Activated T-cell treated with anti-CD3 and anti-CD28 coated beads for 48 hours (primary cell): ENCODE measurements at places on chromosomes 3 and 15.

GRCh38 chr15:22253676-22254408 is 173.5 kb downstream of the OR4M2 start:
- DNase-seq, result no peak

DNA sequence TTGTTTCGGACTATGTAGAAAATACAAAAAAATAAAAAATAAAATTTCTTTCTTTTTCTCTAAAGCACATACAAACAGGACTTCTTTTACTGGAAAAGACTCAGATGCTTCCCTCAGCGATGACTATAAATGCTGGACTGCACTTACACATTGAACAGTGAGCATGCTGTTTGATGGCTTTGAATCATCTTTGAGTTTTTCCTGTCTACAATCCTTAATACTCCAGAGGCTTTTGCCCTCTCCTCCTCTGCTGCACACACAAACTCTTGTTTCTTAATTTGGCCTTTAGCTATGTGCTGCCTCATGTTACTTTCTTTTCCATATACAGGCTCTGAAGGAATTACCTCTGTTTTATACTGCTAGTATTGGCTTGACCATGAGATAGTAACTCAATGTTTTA is 575.1 kb downstream of the EPHA3 start:
- DNase-seq, result no peak

DNA sequence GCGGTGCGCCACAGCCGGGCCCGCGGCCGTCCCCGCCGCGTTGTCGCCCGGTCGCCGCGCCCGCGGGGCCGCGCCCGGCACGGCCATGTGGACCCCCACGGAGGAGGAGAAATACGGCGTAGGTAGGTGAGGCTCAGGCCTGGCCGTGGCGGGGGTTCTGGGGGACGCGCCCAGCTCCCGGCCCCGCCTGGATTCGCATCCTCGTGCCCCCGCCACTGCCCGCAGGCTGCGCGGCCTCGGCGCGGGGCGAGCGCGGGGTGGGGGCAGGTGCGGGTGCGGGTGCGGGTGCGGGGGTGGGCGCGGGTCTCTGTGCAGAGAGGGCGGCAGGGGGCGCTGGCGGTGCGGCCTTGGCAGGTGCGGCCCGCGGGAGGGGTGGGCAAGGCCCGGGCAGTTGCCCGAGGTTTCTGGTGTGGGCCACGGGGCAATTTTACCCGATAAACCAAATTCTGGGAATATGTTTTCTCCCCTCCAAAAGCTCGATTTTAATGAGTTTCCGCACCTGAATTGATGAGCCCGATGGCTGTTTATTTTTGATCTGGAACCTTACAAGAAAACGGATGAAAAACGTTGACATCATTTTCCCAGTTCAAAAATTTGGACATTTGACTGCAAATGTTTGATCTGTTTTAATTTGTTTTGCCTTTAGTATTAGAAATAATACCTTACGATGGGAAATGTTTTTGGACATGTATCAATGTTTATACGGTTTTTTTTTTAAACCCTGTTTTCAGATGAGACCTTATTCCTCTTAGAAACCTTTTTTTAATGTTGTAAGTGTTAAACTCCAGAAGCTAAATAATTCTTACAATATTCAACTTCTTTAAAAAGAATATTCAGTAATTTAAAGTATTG is 678 bp downstream of the DOCK3 start:
- DNase-seq, result peak; percentile 63

- DNase-seq, result no peak
These were observed 31.6 kb downstream of the TAMM41 start for GRCh38 chr3:11815111-11815510.

DNA sequence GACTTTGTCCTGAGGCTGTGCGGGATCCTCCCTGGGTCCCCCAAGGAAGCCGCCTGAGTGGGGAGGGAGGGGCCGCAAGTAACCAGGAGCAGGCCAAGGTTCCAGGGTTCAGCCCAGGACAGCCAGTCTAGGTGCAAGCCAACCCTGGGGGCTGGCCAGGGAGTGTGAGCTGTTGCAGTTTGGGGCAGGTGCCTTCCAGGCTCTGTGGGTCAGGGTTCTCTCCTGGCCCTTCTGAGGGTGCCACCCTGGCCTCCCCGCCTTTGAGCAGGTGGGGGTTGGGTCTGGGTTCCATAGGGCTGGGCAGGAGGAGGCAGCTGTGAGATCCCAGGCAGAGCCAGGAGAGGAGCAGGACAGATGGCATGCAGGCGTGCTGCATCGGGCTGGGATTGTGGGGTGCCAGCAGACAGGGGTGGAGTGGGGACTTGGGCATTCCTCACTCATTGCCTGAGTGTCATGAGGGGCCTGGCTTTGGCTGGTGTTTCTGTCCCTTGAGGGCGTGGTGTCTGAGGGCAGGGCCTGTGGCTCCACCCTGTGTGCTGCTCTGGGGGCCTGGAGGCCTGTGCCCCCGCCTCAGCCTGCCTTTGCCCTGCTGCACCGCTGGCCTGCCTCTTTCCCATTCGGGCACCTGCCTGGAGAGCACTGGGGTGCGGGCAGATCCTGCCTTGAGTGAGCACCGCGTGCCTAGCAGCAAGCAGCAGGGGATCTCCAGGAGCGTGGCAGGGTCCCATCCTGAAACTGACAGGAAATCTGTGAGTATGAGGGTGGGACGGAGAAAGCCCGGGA is 18.4 kb downstream of the KLF13 start:
- peak; percentile 49 for DNase-seq

DNA sequence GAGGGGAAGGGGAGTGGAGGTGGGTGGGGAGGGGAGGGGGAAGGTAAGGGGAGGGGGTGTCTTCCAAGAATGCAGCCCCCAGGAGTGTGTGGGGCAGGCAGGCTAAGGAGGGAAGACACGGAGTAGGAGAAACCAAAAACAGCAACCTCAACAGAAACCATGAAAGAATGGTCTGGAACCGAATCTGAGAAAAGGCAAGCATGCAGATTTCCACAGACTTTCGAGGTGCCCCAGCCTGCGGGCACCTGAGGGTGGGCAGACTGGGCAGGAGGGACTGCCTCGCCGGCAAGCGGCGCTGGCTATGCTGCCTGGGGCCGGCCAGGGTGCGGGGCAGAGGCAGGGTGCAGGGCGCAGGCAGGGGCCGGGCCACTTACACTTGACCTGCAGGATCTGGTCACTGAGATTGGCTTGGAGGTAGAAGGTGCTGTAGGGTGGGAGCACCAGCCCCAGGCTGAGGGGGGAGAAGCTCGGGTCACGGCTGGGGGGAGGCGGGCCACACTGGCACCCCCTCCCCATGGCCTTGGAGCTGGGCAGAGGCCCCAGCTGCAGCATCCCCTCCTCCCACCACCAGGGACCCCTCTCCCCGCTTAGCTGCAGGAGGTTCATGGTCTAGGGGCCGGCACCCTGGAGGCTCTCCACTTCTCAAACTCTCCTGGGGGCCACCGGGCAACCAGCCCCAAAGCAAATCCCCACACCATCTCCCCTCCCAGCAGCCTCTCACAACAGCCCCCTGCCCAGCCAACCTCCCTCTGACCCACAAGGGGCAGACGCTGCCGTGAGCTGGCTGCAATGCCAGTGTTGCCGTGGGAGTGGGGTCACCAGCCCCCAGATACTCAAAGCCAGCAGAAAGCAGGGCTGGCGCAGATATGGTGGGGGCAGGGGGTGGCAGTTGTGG is 15.3 kb upstream of the TMEM115 start:
- DNase-seq, result no peak

- DNase-seq, result no peak
These were observed 33.0 kb downstream of the KY start for GRCh38 chr3:134617608-134618477.

- no peak for DNase-seq
These were observed 214.8 kb downstream of the TBC1D2B start for GRCh38 chr15:77862651-77863104.

DNA sequence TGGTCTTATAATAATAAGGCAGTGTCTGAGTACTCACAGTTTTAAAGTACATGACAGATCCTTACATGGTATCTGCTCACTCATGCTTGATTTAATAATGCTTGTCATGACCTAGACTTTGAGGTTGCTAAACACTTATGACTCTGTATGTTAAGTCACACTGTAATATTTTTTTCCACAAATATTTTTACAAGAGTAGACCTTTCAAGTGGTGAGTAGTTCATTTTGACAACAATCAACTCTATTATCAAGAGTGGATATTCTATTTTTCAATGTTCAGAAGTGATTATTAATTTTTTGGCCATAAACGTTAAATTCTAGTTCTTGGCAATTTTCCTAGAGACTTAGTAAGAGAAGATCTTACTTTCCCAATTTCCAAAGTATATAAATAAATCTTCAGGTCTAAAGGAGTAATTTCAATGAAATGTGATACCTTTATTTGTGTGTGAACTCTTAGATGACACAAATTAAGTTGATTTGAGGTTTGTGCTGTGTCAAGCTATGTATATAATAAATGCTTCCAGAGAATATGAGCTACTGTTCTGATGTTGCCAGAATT is 104.5 kb downstream of the NLGN1 start:
- no peak for DNase-seq

DNA sequence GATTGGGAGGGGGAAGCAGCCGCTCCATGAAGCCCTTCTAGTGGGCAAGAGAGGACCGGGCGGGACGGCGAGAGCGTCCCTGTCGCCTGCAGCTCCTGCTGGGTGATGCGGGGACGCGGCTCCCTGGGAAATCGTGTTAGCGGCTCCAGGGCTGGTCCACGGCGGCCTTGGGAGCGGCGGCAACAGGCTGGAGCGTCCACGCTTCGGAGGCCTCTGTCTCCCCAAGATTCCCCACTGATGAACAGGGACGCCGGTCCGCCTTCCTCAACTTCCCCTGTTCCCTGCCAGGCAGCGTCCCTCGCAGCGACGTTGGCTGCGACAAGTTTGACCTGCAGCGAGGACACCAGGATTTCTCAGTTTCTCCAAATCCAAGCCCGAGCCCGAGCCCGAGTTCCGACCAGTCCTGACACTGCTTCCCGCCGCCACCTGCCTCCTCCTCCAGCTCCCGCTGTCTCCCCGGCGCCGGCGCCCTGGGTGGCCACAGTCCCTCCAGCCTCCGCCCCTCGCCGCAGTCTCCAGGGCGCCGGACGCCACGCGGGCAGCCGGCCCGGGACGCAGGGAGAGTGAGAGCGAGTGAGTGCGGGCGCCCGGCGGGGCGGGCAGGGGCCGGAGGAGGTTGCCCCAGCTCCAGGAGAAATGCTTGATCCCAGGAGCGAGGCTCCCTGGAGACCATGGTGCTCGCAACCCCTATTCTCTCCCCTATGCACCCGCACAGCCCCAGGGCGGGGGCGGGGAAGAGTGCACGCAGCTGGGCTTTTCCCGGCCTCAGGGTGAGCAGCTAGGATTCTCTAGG is 78.1 kb upstream of the RNF7 start:
- no peak for DNase-seq

DNA sequence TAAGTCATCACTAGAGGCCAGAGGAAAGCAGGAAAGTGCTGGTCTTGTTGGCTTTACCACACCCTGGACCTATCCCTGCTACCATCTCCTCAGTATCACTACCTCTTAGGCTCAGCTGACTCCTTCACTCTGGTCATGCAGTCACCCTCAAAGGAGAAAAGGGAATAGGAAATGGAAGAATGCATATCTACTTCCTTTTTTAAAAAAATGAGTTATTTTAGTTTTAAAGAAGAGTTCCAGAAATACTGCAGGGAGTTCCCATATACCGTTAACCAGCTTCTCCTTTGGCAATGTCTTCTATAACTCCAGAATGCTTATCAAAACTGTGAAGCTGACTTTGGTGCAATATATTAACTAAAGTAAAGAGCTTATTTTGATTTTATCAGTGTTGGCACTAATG is 688.6 kb downstream of the DIPK2A start:
- DNase-seq, result no peak

DNA sequence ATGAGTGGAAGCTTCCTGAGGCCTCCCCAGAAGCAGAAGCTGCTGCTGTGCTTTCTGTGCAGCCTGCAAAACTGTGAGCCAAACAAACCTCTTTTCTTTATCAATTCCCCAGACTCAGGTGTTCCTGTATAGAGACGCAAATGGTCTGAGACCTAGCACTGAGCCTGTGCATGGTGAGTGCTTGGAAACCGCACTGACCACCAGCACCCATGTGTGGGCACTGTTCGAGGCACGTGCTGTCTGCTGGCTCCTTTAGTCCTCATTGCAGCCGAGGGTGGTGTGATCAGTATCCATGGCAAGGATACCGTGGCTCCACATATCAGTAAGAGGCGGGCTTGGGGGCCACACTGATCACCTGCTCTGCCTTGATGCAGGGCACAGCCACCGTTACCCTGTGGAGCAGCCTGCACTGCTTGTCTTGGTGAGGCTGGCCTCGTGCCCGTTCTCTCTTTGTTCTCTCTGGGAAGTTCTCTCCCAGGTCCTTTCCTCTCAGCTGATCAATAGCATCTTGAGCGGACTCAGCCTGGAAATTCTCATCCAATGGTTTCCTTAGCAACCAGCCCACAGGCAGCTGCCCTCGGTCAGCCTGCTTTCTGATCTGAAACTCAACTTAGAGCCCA is 101.0 kb downstream of the PLXNA1 start:
- no peak for DNase-seq

DNA sequence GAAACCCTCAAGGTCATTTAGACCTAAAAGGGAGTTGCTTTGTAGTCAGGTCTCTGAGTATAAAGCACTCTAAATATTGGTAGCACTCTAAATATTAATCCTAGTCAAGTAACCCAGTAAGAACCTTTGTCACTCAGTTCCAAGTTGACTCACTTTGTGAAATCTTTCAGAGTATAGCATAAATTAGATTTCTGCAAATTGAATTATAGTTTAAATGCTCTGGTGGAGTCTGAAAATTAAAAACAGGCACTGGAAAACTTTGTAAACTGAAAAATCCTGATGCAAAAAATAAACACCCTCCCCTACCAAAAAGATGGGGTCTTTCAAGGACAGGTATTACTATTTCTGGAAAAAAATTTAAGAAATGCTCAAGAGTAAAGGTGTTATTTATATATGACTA is 196.3 kb upstream of the FEZF2 start:
- no peak for DNase-seq

DNA sequence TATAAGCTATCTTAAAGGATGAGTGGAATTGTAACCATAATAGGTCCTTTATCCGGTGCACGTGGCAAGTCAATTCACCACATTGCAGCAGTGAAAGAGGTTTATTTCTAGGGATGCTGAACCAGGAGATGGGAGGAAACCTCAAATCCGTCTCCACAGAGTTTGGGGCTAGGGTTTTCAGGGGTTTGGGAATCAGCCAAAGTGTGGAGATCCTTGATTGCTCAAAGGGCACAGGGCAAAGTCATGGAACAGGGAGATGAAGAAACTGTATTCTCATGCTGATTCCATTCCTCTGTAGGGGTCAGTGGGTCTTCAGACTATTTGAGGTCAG is 7.2 kb upstream of the RAF1 start:
- no peak for DNase-seq

DNA sequence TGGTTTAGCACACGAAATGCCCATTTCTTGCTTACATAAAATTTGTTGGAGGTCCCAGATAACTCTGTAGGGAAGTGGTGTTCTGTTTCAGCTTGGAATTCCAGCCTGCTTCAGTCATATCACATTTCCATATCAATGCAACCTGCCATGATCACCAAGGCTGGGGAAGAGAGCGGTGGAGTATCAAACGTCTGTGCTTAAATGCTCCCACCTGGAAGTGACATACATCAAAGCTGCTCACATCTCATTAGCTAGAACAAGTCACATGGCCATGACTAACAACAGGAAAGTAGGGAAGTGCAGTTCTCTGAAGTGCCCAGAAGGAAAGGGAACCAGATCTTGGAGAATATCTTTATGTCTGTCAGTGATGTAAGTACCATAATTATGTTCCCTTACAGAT is 130.2 kb upstream of the CFAP20DC start:
- no peak for DNase-seq

GRCh38 chr3:9080163-9080562 is 116.9 kb upstream of the RAD18 start:
- no peak for DNase-seq
